ENCODE measurements at places on chromosomes 3 and 15. TPM values are rescaled to one million over a fixed set of nuclear protein-coding genes. Genes with fewer than 3 reads are reported as not detected.

CGNL1 gene
- total RNA-seq = 11.3 TPM

CNTN3 gene
- 22.4 TPM for total RNA-seq

IGF1R gene
- 27.5 TPM for total RNA-seq

SLC22A14 gene
- 0.69 TPM for total RNA-seq

GOLGA6L7 gene
- total RNA-seq = not detected

CTXN2 gene
- 1.6 TPM for total RNA-seq

STX19 gene
- total RNA-seq = not detected

TYRO3 gene
- 32.3 TPM for total RNA-seq

C3orf52 gene
- 1.2 TPM for total RNA-seq

LRRC15 gene
- not detected for total RNA-seq

PPARG gene
- 3.0 TPM for total RNA-seq

COL7A1 gene
- 3.5 TPM for total RNA-seq

LRRC31 gene
- not detected for total RNA-seq

FGF12 gene
- 118 TPM for total RNA-seq

INSYN1 gene
- 36.0 TPM for total RNA-seq

SNAP23 gene
- 30.2 TPM for total RNA-seq

SCG3 gene
- 52.6 TPM for total RNA-seq

AADAC gene
- not detected for total RNA-seq

C3orf22 gene
- not detected for total RNA-seq

CD200R1 gene
- 0.69 TPM for total RNA-seq

CPLX3 gene
- total RNA-seq = 0.92 TPM

LXN gene
- total RNA-seq = 9.5 TPM

SEMA3G gene
- total RNA-seq = 4.4 TPM

CCDC9B gene
- 1.4 TPM for total RNA-seq

HHLA2 gene
- total RNA-seq = not detected

CORO2B gene
- 19.6 TPM for total RNA-seq

STRIT1 gene
- total RNA-seq = 2.1 TPM

CD200 gene
- total RNA-seq = 79.1 TPM

EPM2AIP1 gene
- 49.4 TPM for total RNA-seq

CAND2 gene
- total RNA-seq = 16.8 TPM

ZNF502 gene
- 13.8 TPM for total RNA-seq

RMDN3 gene
- total RNA-seq = 21.2 TPM

TRAIP gene
- total RNA-seq = 4.4 TPM

PDZRN3 gene
- 35.5 TPM for total RNA-seq

TRIM71 gene
- 3.0 TPM for total RNA-seq

ARGFX gene
- not detected for total RNA-seq

IL17RD gene
- total RNA-seq = 27.7 TPM

P2RY13 gene
- total RNA-seq = 3.5 TPM

IL17RB gene
- total RNA-seq = 9.0 TPM

FAM81A gene
- total RNA-seq = 22.6 TPM

RAD51 gene
- 1.8 TPM for total RNA-seq

CADPS gene
- total RNA-seq = 370 TPM

EAF2 gene
- 11.3 TPM for total RNA-seq

CLDN1 gene
- total RNA-seq = 3.0 TPM

ARL13B gene
- 17.5 TPM for total RNA-seq

IQCB1 gene
- 22.8 TPM for total RNA-seq

Measured in diencephalon (tissue), 1 donor.